ENCODE measurements at places on chromosomes 3 and 15.

DNA sequence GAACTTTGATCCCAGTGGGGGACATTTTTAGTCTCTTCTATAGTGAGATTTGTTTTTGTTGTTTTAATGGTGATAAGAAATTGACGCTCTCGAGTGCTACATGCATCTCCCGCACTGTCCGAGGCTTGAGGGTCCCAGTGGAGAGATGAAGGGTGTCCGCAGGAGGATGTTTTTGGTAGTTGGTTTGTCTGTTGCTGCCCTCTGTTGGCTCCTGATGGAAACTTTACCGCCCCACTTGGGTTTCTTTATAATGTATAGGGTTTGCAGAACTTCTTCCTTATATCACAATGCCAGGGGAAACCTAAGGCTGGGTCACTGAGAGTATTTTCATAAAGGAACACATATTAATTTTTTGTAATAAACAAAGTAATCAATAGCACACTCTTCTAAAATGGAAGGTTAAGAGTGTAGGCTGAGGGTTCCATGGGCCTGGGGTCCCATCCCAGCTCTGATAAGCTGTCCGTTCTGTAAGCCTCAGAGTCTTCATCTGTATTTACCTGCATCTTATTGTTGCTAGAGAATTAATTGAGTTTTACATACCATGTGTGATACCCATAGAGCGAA, 185.3 kb upstream of the FEZF2 start:
- DNase-seq = peak; percentile 15

- peak; percentile 35 for DNase-seq
Measured at GRCh38 chr3:27721717-27722564, at the start of gene EOMES. Gene EOMES, minus strand, starts transcription at chr3:27722323. Its CDS starts 29 bp downstream, at chr3:27722294.

DNA sequence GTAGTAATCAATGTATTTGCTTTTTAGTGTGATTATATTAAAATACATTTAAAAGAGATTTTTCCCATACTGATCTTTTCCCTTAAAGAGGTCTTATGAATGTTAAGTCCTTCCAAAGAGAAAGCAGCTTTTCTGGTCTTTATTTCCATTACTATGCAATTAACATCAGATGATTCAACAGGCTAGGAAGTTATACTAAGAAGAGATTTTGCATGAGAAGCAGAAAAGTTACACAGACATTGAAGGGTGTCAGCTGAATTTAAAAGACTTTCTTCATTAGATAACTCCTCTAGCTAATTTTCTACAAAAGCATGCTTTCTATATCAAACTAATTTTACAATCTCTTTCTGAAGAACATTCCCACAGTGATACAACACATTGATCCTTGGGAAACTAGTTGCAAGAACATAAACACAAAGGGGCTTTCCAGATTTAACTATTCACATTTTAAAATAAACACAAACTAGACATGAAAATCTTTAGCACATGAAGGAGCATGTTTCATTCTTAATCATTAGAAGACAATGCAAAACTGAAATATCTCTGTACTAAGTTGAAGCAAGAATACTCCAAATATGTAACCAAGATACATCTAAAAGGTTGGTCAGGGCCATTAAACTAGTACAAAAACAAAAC, 965.8 kb downstream of the ROBO1 start:
- no peak for DNase-seq

- peak; percentile 30 for DNase-seq
Measured at GRCh38 chr15:88470625-88471372, 3.3 kb downstream of the MRPS11 start.

DNA sequence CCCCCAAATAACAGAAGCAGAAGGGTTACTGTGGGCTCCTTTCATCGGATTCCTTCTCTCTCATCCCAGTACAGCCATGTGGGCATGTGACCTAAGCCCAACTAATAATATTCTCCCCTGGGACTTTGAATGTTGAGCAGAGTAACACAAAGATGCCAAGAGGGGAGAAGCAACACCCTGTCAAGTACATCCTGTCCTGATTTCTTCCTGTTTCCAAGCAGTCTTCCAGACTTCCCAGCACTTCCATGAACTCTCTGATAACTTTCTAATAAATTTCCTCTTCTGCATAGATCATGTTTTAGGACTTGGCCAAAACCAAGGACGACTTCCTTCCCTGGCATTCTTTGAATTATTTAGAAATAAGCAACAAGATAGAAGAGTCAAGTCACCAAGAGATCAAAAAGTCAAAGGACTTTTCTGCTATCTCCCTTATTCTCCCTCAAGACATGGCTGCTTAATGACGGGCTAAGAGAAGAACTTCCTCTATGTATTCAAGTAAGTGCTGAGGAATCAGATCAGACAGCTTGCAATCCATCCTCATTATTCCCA, 37.9 kb downstream of the CRYGS start:
- no peak for DNase-seq
